Dorsolateral prefrontal cortex (tissue), 122 donors: ENCODE measurements at places on chromosomes 12 and 14. TPM values are rescaled to one million over a fixed set of nuclear protein-coding genes. Genes with fewer than 3 reads are reported as not detected.

ANHX gene
- not detected for total RNA-seq

RERGL gene
- total RNA-seq, result not detected

ETFRF1 gene
- total RNA-seq, result 43.6 TPM

KCNH5 gene
- 13.7 TPM for total RNA-seq

PLEKHD1 gene
- 3.4 TPM for total RNA-seq

IRAK3 gene
- total RNA-seq, result 6.7 TPM

EML5 gene
- 17.6 TPM for total RNA-seq

ZNF10 gene
- 12.4 TPM for total RNA-seq

SLCO1C1 gene
- total RNA-seq, result 22.5 TPM

PUS1 gene
- 26.6 TPM for total RNA-seq

ARHGEF25 gene
- total RNA-seq, result 85.5 TPM

C12orf54 gene
- 1.5 TPM for total RNA-seq

DEPDC4 gene
- total RNA-seq, result 0.65 TPM

IL22 gene
- total RNA-seq, result not detected

ANGEL1 gene
- 43.2 TPM for total RNA-seq

HOXC12 gene
- total RNA-seq, result not detected

GRIN2B gene
- 149 TPM for total RNA-seq

OASL gene
- 0.78 TPM for total RNA-seq

ASCL1 gene
- 12.1 TPM for total RNA-seq

GLT8D2 gene
- 5.3 TPM for total RNA-seq

AQP6 gene
- 1.9 TPM for total RNA-seq
